ENCODE measurements at places on chromosomes 11 and 22.
A peak's percentile ranks its signal among the peaks of the same experiment; 100 is the strongest.

- no peak for DNase-seq
Measured at GRCh38 chr11:116913000-116913399, 75.6 kb upstream of the APOA1 start.

GRCh38 chr11:103946793-103947545, 89.5 kb upstream of the DDI1 start:
- DNase-seq: no peak

DNA sequence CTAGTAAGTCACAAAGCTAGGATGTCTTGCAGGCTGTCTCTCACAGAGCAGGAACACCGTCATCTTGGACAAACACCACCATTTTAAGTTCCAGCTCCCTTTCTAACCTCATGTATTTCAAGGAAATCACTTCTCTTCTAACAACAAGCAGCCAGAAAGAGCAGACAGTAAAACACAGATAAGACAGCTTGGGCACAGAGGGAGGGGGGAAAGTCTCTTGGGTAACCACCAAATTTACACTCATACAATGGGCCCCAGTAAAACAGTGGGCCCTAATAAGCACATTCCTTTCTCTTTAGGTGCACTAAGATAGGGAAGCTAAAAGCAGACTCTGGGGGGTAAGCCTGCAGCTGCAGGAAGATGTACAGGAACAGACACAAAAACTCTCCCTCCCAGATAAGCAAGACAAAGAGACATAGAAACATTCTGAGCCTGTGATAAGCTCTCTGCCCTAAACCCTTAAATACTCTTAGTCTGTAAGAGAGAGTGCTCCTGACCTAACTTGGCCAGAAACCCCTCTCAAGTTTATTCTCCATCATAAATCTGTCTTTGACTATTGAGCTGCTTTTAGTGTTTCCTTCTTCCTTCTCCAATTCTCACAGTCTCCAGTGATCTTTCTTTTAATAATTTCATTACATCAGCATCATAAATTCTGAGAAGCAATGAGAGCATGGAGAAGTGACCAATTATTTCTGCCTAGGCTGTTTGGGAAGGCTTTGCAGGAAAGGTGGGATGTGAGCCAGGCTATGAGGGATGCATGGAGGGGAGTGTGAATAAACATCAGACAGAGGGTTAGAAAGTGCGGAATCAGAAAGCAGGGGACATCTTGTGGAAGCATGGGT, 7.4 kb downstream of the OR10D3 start:
- DNase-seq: no peak

DNA sequence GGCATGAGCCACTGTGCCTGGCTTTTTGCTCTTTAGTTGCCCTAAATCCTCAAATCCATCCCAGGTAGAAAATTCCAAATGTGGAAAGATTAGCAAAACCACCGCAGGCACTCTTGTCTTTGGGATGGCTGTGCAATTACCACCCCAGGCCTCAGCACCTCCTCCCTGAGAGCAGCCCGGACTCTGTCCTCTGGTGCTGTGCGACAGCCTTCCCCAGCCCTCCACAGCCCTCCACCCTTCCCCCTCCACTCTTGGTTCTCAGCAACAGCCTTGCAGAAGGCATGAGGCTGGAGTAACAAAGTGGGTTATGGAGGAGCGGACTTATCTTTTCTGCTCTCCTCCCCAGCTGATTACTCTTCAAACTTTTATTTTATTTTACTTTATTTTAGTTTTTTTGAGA, 44.7 kb upstream of the YWHAH start:
- DNase-seq: no peak

GRCh38 chr11:20213790-20214189, 53.5 kb upstream of the DBX1 start:
- DNase-seq: no peak

- DNase-seq: peak; percentile 21
Measured at GRCh38 chr22:20803696-20804324, 29.9 kb downstream of the SERPIND1 start.

DNA sequence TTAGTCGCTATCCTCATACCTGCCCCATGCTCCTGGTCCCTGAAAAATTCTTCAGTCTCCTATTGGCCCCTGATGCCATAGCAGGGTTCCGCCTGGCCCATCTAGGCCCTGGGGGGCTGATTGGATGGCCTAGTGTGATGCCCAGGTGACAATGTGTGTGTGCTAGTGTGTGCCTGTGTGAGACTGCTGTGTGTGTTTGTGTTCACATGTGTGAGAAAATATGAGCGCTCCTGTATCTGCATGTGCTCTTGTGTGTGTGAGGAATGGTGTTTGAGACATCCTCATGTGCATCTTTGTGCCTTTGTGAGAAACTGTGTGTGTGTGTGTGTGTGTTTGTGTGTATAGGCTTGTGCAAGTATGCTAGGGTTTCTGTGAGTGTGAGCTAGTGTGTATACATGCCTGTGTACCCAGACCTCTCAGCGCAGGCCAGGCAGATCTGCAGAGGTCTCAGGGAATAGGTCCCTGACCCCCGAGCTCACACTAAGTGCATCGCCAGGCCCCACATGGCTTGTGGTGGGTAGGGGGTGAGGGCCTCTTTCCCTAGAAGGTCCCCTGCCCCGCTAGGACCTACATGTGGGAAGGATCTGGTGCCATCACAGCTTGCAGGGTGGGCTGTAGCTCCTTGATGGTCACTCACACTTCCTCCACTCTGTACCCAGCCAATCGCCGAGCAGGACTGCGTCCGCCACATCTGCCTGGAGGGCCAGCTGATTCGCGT, 64.6 kb downstream of the OTOG start:
- DNase-seq: no peak

- no peak for DNase-seq
Measured at GRCh38 chr11:75626889-75627529, 41.8 kb downstream of the MAP6 start.

DNA sequence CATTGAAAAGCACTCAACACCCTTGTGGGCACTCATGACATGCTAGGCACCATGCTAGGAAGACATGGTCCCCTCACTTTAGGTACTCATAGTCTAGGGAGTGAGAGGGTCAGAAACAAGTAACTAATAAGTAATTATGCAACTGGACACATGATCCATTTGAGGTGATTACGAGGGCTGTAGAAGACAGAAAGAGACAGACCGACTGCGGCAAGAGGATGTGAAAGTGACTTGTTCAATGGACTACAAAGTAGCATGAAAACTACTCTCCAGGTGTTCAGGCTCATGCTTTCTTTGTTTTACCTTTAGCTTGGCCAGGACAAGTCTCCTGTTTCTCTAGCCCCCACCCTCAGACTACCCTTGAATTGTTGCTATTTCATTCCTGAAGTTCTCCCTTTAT, 310.8 kb upstream of the SORL1-AS1 start:
- no peak for DNase-seq

- no peak for DNase-seq
Measured at GRCh38 chr11:16817351-16817750, 78.9 kb downstream of the C11orf58 start.

DNA sequence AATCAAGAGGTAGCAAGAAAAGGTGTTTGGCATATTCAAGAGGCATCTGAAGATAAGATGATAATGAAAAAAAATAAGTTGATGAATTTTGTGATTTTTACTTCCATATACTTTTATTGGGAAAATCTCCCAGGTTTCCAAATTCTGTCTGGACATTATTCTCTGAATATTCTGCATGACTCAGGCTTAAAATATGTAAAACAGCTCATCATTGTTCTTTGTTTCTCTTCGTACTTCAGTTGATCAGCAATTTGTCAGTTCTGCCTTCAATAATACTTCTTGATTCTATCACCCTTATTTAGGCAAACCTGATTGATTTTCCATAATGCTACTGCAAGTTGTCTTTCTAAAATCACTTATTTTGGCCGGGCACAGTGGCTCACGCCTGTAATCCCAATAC, 30.2 kb downstream of the GTF2H1 start:
- no peak for DNase-seq

- DNase-seq: peak; percentile 76
Measured at GRCh38 chr11:44927174-44927661, 23.5 kb downstream of the TP53I11 start.

DNA sequence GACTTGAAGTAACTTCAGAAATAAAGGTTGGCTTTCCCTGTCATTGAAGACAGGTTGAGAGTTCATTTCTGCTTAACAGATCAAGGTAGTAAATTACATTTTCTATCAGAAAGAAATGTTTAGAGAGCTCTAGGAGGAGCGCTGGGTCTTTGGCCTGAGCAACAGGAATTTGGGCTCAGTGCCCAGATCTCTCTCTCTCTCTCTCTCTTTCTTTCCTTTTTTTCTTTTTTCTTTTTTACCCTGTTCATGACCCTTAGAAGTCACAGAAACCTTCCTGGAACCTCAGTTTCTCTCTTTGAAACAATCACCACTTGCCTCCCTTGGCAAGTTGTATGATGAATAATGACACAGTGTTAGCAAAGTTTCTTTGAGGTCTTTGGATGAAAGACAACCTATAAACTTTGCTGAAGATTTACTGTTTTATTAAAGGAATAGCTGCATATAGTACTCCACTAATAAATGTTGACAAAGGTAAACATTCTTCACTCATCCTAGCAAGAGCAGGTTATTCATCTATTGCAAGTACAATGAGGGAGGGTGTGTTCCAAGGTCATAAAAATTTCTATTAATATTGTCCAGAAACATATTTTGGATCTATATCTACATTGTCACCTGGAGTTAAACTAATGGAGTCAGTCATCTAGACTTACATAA, 35.5 kb upstream of the RASSF10 start:
- no peak for DNase-seq

Measured in body of pancreas (tissue), 4 donors.